ENCODE measurements at places on chromosomes 7 and 10. TPM values are rescaled to one million over a fixed set of nuclear protein-coding genes. Genes with fewer than 3 reads are reported as not detected.

The GATA3 gene
- polyA plus RNA-seq, result 0.84 TPM

The CD36 gene
- 84.9 TPM for polyA plus RNA-seq

GRCh38 chr7:55157764-55158105 is 138.9 kb downstream of the EGFR start:
- no peak for DNase-seq

GRCh38 chr10:74683621-74684364 is 142.6 kb upstream of the KAT6B start:
- no peak for DNase-seq

The NKX1-2 gene
- polyA plus RNA-seq, result 7.7 TPM

The ZMIZ2 gene
- 86.2 TPM for polyA plus RNA-seq

The CYP2E1 gene
- 1.3 TPM for polyA plus RNA-seq

DNA sequence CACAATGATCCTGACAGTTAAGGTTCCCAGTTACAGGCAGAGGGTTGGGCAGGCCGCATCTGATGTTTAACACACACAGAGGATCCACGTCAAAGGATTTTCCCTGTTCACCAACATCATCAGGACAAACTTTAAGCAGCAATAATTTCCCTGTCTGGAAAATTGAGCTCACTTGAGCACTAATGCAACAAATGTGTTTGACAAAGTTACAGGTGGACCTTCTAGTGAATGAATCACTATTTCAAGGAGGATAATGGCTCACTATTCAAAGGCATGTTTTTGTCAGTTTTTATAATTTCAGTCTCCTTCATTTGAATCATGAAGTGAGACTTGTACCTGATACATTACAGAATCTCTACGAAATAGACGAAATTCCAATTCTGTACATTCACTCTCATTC is 127.3 kb downstream of the DIP2C start:
- no peak for DNase-seq

GRCh38 chr7:73851410-73852338 is 9.3 kb upstream of the TMEM270 start:
- peak; percentile 90 for DNase-seq
